ENCODE measurements at places on chromosomes 3 and 15. TPM values are rescaled to one million over a fixed set of nuclear protein-coding genes. Genes with fewer than 3 reads are reported as not detected.

ADIPOQ gene
- under 0.01 TPM for total RNA-seq

SCN5A gene
- total RNA-seq, result under 0.01 TPM

GASK1A gene
- 0.88 TPM for total RNA-seq

EFCC1 gene
- not detected for total RNA-seq

RNU5B-1 gene
- not detected for total RNA-seq

SPG21 gene
- 142 TPM for total RNA-seq

DNA sequence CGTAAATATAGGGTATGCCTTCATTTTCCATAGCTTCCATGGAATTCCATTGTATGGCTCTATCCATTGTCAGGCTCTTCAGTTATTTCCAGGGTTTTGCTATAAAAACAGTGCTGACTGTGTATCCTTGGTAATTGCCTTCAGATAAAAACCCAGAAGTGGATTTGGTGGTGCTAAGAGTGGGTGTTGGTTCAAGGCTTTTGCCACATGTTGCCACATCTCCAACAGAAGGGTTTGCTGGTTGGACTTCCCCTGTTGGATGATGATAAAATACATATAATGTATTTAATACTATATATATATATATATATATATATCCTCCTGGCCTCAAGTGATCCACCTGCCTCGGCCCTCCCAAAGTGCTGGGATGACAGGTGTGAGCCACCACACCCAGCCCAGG, 97.8 kb downstream of the FLNB start:
- peaks cover 89% of the 10 kb centered on the region for H3K36me3 ChIP-seq
- no peak overlapping the region for H3K4me3 ChIP-seq
- H3K4me1 ChIP-seq, result no peaks in the 10 kb centered on the region
- H3K27ac ChIP-seq, result no peak overlapping the region

DNA sequence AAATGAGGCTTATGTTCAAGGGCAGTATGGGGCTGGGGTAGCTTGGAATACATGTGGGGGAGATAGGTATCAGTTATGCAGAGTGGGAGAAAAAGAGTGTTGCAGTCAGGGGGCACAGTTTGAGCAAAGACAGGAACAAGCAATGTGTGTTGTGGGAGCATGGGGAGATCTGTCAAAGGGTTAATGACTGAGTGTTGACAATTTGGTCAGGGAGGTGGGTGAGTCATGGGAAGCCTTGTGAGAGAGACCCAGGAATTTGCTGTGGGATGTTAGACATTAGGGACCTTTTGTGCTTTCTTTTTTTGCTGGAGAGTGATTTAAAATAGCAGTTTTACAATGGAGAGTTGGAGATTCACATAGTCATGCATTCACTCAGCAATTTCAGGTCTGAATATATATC, 221.6 kb upstream of the NR2E3 start:
- H3K27me3 ChIP-seq, result no peaks in the 10 kb centered on the region
- peak; percentile 88 for DNase-seq
- H3K4me3 ChIP-seq, result no peak overlapping the region
- no peak overlapping the region for H3K27ac ChIP-seq
- no peaks in the 10 kb centered on the region for H3K36me3 ChIP-seq

DNA sequence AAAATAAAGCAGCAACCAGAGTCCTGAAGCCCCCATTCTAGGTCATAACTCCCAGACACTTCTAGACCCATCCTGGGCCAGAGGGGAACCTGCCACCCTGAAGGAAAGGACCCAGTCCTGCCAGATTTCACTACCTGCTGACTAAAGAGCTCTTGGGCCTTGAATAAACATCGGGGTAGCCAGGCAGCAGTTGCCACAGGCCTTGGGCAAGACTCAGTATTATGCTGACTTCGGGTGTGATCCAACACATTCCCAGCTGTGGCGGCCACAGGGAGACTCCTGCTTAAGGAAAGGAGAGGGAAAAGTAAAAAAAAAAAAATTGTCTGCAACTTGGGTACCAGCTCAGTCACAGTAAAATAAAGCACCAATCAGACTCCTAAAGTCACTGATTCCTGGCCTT, 23.8 kb downstream of the NEDD4 start:
- H3K4me1 ChIP-seq, result no peaks in the 10 kb centered on the region
- no peak overlapping the region for H3K27ac ChIP-seq

DNA sequence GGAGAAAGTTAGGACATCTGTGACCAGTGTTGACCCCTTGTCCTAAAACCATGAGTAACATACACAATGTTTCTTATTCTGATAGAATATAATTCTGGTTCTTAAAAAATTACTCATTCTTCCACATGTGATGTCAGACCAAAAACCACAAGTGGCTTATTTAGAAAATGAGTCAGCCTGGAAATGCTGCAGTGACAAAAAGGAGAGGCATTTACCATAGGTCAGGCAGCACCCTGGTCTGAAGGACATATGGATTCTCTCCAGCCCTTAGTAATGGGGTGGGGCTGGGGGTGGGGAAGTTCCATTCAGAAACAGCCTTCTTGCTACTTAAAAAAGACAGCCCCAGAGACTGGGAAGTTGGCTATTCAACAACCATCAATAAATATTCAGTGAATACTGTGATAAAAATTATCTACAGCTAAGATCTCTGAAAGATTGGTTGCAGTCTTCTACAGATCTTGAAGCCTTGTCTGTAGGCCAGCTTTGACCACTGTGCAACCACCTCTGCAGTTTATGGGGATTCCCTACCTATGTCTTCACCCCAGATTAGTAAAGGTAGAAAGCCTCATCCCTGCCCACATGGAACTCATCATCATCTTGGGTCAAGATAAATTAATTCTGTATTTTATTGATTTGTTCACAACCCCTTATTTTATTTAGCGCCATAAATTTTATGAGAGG, 34.9 kb upstream of the TIMP4 start:
- peaks cover 32% of the 10 kb centered on the region for H3K4me1 ChIP-seq
- H3K27ac ChIP-seq, result peak overlapping the region; percentile 94
- no peaks in the 10 kb centered on the region for H3K36me3 ChIP-seq
- peak overlapping the region; percentile 11 for H3K4me3 ChIP-seq
- peak; percentile 79 for DNase-seq
- H3K27me3 ChIP-seq, result no peaks in the 10 kb centered on the region

- peaks cover 14% of the 10 kb centered on the region for H3K4me1 ChIP-seq
- no peaks in the 10 kb centered on the region for H3K36me3 ChIP-seq
- no peak overlapping the region for H3K4me3 ChIP-seq
These were observed 63.9 kb downstream of the NFKBIZ start for GRCh38 chr3:101913168-101913567.

DNA sequence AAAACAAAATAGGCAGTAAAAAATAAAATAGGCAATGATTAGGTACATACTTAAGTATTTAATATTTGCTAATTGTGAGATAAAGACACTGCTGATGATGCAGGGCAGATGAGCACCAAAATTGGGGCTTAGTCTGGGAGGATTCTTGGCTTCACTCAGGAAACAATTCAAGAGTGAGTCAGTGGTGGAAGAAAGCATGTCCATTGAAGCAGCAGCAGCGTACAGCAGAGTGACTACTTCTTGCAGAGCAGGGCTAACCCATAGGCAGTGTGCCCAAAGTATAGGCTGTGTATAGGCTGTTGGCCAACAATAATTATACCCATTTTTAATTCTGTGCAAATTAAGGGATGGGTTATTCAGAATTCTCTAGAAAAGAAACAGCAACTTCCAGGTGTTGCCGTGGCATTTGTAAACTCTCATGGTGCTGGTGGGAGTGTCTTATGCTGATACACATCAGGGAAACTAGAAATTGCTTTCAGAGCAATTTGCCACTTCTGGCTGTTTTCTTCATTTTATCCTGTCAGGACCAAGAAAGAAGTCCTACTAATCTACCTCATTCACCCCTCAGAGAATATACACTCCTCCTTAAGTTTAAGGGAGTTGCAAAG, 317.3 kb upstream of the NAALADL2 start:
- no peak for DNase-seq
- H3K27me3 ChIP-seq, result no peaks in the 10 kb centered on the region
- no peak overlapping the region for H3K27ac ChIP-seq
- H3K4me3 ChIP-seq, result no peak overlapping the region

DNA sequence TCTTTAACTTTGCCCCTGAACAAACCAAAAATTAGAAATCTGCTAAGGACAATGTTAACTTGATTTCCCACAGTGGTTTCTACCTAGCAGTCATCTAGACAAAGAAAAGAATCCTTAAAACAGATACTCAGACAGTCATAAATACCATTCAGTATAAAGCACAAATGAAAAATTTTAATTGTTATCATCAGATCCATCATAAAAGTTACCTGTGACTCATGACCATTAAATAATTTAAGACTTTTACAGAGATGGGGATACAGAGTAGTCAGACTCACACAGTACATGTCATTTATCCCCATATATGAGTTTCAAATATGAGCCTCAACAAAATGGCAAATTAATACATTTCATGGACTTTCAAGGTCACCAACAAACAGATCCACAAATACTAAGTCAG, 116.8 kb downstream of the HERC1 start:
- H3K27me3 ChIP-seq, result no peaks in the 10 kb centered on the region
- peaks cover 14% of the 10 kb centered on the region for H3K36me3 ChIP-seq
- DNase-seq, result no peak

DNA sequence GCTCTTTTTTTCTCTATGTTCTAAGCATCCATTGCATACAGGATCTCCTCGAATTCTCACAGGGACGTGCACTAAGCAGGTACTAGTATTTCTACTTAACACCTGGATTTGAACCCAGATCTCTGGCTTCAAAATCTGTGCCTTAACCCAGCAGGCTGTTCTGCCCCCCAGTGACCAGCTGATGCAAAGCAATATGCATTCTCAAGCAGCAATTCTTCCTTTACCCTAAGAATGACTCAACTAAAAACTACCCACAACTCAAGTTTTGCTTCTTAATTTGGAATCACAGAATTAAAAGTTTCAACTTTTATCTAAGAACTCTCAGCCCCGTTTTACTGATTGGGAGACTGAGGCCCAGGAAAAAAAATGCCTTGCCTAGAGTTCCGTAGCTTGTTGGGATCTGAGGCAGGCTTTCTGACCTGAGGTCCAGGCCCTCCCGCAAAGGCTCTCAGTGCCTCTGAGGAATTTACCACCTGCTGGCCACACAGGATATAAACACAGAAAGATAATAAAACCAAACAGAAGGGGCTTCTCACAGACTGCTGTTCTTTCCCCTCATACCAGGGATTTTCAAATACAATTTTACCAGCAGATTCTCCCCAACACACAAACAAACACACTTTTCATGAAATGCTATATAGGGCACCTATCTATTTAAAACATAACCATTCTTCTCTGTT, 115.4 kb upstream of the RAD18 start:
- no peak for DNase-seq
- peaks cover 8% of the 10 kb centered on the region for H3K4me1 ChIP-seq
- peaks cover 2% of the 10 kb centered on the region for H3K27me3 ChIP-seq
- H3K4me3 ChIP-seq, result no peak overlapping the region

- DNase-seq, result no peak
- no peaks in the 10 kb centered on the region for H3K27me3 ChIP-seq
- H3K4me1 ChIP-seq, result no peaks in the 10 kb centered on the region
- no peak overlapping the region for H3K4me3 ChIP-seq
- no peak overlapping the region for H3K27ac ChIP-seq
- H3K36me3 ChIP-seq, result no peaks in the 10 kb centered on the region
These were observed 166.7 kb downstream of the CTNNB1 start for GRCh38 chr3:41365973-41366372.

DNA sequence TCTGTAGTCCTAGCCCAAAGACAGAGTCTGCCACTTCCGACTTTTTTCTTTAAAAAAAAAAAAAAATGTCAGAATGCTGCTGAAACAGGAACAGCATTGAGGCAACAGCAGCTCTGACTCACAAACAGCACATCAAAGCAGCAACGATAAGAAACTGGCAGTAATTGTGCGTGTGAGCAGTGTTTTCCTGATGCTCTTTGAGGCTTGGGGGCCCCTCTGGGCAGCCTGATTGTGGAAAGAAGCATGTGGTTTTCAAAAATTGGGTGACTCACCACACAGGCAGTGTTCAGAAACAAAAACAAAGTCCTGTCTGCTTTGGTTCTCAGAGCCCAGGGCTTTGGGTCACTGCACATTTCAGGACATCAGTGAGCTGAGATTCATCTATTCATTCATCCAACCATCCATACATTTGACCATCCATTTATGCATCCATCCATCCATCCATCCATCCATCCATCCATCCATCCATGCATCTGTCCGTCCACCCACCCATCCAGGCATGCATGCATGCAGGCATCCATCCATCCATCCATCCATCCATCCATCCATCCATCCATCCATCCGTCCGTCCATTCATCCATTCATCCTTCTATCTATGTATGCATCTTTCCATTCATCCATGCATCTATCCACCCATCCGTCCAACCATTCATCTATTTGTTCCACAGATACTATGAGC, 308.4 kb downstream of the RPLP1 start:
- H3K27me3 ChIP-seq, result peaks cover 6% of the 10 kb centered on the region
- H3K4me3 ChIP-seq, result no peak overlapping the region
- peaks cover 33% of the 10 kb centered on the region for H3K4me1 ChIP-seq
- H3K27ac ChIP-seq, result peak overlapping the region; percentile 90
- DNase-seq, result peak; percentile 90

- DNase-seq, result no peak
- no peaks in the 10 kb centered on the region for H3K27me3 ChIP-seq
- no peak overlapping the region for H3K4me3 ChIP-seq
- peaks cover 25% of the 10 kb centered on the region for H3K4me1 ChIP-seq
- H3K36me3 ChIP-seq, result no peaks in the 10 kb centered on the region
These were observed 181.7 kb upstream of the ANKRD28 start for GRCh38 chr3:15979495-15979894.

GRCh38 chr3:193731656-193732055, 138.6 kb downstream of the OPA1 start:
- DNase-seq, result peak; percentile 44
- peaks cover 7% of the 10 kb centered on the region for H3K4me1 ChIP-seq
- no peaks in the 10 kb centered on the region for H3K36me3 ChIP-seq
- no peak overlapping the region for H3K27ac ChIP-seq
- no peak overlapping the region for H3K4me3 ChIP-seq

- no peaks in the 10 kb centered on the region for H3K27me3 ChIP-seq
- H3K4me3 ChIP-seq, result no peak overlapping the region
- no peaks in the 10 kb centered on the region for H3K36me3 ChIP-seq
These were observed 27.7 kb upstream of the TRA2B start for GRCh38 chr3:185965496-185965895.

DNA sequence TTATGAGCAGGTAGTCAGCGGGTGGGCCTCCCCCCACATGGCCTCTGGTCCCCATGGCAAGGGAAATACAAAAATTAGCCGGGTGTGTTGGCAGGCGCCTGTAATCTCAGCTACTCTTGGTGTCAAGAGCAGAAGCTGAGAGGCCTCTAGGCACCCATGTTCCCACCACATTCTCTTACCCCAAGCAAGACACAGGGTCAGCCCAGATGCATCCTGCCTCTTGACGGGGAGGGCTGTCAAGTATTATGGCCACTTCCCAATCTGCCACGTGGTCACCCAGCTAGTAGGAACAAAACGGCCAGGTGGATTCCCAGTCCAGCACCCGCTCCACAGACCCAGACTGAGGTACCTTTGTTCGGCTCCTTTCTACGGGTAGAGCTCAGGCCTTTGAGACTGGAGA, 16.2 kb upstream of the SLC6A6 start:
- peak; percentile 62 for DNase-seq
- no peak overlapping the region for H3K4me3 ChIP-seq

- no peaks in the 10 kb centered on the region for H3K36me3 ChIP-seq
- peaks cover 5% of the 10 kb centered on the region for H3K4me1 ChIP-seq
- no peak overlapping the region for H3K27ac ChIP-seq
- no peaks in the 10 kb centered on the region for H3K27me3 ChIP-seq
These were observed 5.1 kb upstream of the SLC25A38 start for GRCh38 chr3:39378088-39378487.

GRCh38 chr15:73602446-73602843, 30.7 kb downstream of the NPTN start:
- DNase-seq, result no peak
- H3K27ac ChIP-seq, result peak overlapping the region; percentile 83
- peaks cover 63% of the 10 kb centered on the region for H3K4me1 ChIP-seq
- H3K4me3 ChIP-seq, result no peak overlapping the region
